ENCODE measurements at places on chromosomes 1 and 21.

GRCh38 chr1:153534925-153535241 is 908 bp downstream of the S100A6 start:
- DNase-seq: no peak

- no peak for DNase-seq
Observed at GRCh38 chr1:13878451-13878850, 178.5 kb downstream of the PRDM2 start.

DNA sequence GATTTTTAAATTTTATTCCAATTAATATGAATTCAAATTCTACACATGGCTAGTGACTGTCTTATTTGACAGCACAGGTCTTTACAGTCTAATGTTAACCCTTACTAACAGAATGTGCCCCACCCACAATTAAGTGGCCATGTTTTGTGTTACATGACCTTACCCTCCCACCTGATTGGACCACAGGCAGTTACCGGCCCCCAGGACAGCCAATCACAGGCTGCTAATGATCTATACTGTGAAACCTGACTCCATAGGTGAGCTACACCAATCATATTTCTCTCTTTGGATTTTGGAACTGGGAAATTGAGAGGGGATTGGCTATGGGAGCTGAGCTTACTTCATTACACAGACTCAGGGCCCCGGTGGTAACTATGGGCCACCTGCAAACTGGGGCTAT is 27.5 kb downstream of the ZP4 start:
- no peak for DNase-seq

- no peak for DNase-seq
Observed at GRCh38 chr1:92346866-92347640, 48.2 kb downstream of the RPAP2 start.

DNA sequence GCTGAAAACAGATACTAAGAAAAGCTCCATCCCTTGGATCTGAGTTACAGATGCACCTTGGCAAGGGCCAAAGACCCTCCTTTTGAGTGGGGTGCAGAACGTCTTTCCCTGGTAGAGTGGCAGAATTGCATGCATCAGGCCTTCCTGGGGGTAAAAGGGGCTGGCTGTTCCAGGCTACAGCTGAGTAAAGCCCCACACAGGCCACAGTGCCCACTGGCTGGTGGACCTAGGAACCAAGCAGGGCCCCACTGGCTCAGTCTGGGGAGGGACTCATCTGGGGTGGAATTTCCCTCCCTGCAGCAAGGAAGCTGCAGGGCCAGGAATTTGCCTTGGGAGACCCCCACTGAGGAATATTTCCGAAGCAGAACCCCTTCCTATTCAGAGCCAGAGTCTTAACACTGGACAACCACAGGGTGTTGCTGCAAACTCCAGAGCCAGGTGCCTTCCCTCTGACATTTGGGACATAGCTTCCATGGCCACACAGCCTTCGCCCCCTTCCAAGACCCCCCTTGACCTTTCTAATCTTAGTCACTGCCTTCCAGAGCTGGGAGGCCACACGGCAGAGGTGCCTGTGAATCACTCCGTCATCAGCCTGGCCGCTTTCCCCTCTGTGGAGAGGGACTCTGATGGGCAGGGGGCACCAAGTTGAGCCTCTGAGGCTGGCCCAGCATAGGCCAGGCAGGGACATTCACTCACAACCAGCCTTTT is 52.5 kb downstream of the LACTBL1 start:
- DNase-seq: no peak

DNA sequence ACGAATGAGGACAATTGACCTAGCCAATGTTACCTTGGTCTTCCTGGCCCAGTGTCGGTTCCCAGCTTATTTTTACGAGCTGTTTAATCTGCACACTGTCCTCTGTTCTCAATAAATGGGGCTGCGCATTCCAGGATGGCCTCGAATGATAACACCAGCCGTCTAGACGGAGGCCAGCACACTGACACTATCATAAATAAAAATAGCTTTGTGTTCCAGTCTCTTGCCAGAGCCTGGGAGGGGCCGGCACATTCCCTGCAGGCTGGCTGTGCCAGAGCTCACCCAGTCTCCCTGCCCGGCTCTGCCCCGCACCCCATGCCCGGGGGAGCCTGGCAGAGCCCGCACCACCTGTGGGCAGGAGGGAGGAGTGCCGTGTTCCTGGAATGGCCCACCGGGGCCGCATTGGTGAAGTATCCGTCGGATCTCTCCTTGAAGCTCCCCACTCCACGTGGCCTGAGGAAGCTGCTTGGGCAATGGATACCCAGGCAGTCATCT is 92.1 kb downstream of the SPSB1 start:
- no peak for DNase-seq

GRCh38 chr1:9877962-9878361 is 32.1 kb downstream of the CTNNBIP1 start:
- no peak for DNase-seq

GRCh38 chr1:24925963-24926362 is 4.1 kb downstream of the RUNX3 start:
- DNase-seq: no peak

- DNase-seq: no peak
Observed at GRCh38 chr1:182374101-182374834, 17.3 kb downstream of the GLUL start.

GRCh38 chr1:180178511-180179161 is 24.0 kb downstream of the QSOX1 start:
- peak; percentile 37 for DNase-seq

DNA sequence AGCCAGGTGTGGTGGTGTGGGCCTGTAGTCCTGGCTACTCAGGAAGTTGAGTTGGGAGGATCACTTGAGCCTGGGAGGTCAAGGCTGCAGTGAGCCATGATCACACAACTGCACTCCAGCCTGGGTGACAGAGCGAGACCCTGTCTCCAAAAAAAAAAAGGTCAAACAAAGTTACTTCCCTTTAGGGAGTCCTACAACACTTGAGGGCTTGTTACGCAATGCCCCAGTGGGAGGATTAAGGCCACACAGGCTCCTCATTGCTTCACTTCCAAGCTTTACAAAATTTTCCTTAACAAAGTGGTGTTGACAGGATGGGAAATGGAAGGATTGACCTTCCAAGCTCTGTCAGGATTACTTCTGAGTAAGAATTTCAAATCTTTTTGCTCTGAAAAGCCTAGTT is 6.2 kb upstream of the EXTL1 start:
- DNase-seq: no peak

- DNase-seq: no peak
Observed at GRCh38 chr1:9596415-9597123, 7.9 kb downstream of the TMEM201 start.

DNA sequence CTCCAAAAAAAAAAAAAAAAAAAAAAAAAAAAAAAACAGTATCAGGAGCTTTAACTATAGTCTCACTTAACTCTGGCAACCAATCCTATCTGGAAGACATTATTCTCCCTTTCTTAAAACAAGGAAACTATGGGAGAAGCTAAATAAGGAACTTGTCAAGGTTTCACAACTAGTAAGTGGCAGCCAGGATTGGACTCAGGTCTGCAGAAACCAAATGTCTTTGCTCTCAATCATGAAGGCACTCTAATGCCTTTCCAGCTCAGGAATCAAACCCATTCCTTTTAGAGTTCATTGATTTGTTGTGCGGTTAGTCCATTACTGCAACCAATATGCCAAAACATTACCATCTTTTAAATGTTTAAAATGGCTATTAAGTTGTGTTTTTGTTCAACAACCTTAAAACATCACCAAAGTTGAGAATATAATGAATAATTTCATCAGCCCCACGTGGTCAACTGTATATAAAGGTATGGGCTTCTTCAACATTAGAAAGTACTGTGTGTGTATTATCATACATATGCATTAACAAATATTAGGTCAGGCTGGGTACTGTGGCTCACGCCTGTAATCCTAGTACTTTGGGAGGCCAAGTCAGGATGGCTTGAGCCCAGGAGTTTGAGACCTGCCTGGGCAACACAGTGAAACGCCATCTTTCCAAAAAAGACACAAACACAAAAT is 1.5 kb downstream of the EPRS1 start:
- no peak for DNase-seq

GRCh38 chr1:26469558-26469957 is 2.7 kb upstream of the HMGN2 start:
- DNase-seq: no peak

DNA sequence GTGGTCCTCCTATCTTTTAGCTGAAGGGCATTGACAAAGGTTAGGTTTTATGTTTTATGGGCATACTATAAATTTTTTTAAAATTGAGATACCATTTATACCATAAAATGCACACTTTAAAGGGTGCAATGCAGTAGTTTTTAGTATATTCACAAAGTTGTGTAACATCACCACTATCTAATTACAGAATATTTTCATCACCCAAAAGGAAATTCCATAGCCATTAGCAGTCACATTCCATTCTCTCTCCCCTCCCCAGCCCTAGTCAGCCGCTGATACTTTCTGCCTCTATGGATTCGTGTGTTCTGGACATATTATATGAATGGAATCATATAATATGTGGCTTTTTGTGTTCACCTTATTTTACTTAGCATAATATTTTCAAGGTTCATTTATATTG is 135.8 kb upstream of the B3GALT2 start:
- no peak for DNase-seq

- DNase-seq: no peak
Observed at GRCh38 chr1:85228972-85229371, 28.2 kb upstream of the SYDE2 start.

- no peak for DNase-seq
Observed at GRCh38 chr1:187787736-187788135, 959.0 kb downstream of the PLA2G4A start.

GRCh38 chr1:58626293-58626692 is 49.2 kb upstream of the TACSTD2 start:
- no peak for DNase-seq

DNA sequence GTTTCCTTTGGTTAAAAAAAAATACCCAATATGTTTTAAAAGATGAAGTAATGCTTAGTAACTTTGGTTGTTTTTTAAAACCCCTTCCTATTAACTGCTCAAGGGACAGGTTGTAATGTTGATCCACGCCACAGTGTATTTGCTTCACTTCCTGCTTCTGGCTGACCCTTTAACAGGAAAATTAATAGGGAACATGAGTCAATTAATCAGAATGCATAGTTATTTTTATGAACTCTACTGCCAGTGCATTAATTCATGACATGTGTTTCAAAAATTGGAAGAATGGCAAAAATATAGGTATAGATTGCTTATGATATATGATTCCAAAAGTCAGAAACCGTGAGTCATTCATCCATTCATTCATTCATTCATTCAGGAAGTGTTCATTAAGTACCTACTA is 204.8 kb downstream of the SETD4 start:
- DNase-seq: no peak

- no peak for DNase-seq
Observed at GRCh38 chr1:209815931-209816341, 10.0 kb upstream of the IRF6 start.

GRCh38 chr1:26700711-26701110 is 4.9 kb downstream of the ARID1A start:
- DNase-seq: no peak

DNA sequence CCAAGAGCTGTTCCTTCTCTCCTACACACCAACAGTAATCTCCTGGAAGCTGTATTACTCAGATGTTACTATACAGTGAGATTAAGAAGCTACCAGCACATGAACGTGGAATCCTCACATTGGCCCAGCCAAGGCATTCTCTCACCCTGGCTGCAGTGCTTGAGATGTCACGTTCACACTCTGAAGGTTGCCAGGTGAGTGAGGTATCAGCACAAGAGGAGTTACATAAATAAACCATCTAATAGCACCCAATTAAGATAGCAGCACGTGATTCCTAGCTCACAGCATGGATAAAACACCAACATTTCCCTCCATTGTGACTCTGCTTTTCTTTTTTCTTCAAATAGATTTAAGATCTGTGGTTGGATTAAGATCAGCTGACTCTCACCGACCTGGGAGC is 182.8 kb downstream of the PLPP3 start:
- DNase-seq: no peak

DNA sequence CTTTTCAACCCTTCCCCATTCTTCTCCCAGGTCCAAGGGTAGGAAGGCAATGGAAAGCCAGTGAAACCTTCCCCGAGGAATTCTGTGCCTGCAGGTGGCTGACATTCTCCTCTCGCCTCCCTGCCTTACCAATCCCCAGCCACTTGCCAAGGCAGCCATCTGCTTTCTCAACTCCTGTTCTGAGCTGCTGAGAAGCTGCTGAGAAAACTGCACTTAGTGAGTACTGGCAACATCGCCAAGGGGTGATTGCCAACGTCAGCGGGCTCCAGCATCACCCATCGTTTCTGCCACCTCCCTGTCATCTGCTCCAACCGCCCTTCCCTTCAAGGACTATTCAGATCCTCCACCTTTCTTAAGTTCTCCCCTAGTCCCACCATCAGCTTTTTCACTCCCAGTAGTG is 106.0 kb downstream of the PTPRU start:
- no peak for DNase-seq

GRCh38 chr1:93331412-93331811 is 14.3 kb upstream of the DR1 start:
- no peak for DNase-seq

DNA sequence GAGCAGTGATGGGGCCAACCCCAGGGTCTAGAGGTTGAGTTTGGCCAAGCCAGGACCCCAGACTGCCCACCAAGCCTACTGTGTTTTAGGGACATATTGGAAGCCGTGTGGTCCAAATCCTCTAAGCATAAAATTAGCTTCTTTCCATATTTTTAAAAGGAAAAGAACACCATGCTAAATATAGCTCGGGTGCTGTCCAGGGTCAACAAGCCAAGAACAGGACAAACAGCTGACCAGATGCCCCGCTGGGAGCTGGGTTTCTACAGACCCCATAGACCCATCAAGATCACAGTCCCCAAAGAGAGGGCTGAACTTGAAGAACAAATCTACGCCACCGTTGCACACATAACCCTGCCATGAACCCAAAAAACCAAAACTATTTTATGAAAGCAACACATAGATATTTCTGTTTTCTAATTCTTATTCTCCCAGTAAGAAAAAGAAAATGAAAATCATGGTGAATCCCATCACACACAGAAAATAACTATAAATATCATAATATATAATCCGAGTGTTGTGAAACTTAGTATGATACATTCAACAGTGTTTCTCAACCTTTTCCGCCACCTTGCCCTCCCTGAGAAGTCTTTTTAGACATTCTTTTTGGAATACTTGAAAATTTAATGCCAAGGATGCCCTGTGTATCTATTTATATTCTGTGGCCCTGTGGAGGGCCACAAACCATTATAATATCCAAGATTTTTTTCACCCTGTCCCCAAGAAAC is 36.2 kb upstream of the FHAD1 start:
- DNase-seq: no peak

GRCh38 chr21:25708467-25709065 is 26.1 kb downstream of the ATP5PF start:
- DNase-seq: peak; percentile 9

GRCh38 chr1:236953151-236953700 is 51.0 kb downstream of the MT1HL1 start:
- DNase-seq: no peak

- no peak for DNase-seq
Observed at GRCh38 chr1:35915693-35916092, 15.2 kb upstream of the AGO3 start.

Measured in stimulated activated CD8-positive, alpha-beta memory T cell treated with anti-CD3 and anti-CD28 coated beads, Interleukin-2, amount 100 ng/mL, for 1 hour (primary cell).